Stimulated activated CD4-positive, alpha-beta T cell treated with anti-CD3 and anti-CD28 coated beads, Interleukin-15, amount 100 ng/mL, for 48 hours (primary cell): ENCODE measurements at places on chromosomes 16 and 17.

DNA sequence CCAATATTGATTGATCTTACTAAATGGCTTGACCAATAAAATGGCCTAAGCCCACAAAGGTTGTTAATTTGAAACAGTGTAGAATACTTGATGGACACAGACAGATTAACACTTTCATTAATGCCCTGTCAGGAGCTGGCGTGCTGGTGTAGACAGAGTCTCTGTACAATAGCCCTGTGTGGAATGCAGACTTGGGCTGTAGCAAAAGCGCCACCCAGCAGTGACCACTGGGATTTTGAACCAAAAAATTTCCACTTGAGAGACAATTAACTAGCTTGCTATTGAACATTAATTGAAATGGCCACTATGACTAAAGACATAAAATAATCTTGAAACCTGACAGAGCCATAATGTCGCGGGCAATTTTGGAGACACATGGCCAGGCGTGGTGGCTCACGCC, 19.7 kb upstream of the GUCY2D start:
- DNase-seq: no peak

DNA sequence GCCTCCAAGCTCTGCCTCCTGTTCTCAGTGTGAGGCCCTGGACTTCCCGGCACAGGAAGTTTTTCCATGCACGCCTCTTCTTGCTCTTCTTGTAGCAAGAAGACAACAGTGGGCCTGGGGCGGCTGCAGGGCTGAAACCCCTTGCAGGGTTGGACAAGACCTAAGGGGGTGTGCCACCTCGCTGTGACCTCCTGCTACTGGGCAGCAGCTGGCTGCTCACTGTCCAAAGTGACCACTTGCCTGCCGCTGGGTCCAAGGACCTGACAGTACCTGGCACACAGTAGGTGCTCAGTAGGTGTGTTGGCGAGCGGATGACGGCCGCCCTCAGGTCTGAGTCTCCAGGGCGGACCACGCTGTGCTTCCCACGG, 331.6 kb downstream of the C16orf95 start:
- no peak for DNase-seq

GRCh38 chr16:49855280-49855821, 561 bp downstream of the ZNF423 start:
- DNase-seq: no peak

DNA sequence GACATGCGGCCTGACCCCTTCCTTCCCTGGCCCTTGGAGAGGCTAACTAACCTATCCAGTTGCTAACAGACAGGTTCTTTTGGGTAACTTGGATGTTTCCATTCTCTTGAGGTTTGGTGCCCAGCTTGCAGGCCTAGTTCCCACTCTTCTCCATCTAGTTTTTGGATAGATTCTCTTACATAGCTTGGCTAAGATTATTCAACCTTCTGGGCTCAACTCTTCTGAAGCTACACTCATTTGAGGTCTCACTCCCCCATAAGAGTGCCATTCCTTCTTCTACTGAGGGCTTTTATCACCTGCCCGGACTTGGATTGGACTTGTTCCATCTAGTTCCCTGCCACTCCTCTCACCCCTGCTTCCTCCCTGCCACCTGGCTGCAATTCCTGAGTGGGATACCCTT, 44.1 kb upstream of the MARCHF10 start:
- no peak for DNase-seq

GRCh38 chr16:24046442-24046841, 209.7 kb upstream of the CACNG3 start:
- DNase-seq: no peak

GRCh38 chr16:77408607-77409006, 26.2 kb downstream of the ADAMTS18 start:
- DNase-seq: no peak

DNA sequence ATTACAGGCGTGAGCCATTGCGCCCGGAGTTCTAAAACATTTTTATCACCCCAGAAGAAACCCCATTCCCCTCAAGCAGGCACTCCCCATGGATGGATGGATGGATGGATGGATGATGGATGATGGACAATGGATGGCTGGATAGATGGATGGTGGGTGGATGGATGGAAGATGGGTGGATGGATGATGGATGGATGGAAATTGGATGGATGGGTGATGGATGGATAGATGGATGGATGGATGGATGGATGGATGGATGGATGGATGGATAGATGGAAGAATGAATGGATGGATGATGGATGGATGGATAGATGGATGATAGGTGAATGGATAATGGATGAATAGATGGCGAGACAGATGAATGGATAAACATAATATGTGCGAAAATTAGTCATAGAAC, 16.5 kb downstream of the PLA2G10 start:
- DNase-seq: no peak

DNA sequence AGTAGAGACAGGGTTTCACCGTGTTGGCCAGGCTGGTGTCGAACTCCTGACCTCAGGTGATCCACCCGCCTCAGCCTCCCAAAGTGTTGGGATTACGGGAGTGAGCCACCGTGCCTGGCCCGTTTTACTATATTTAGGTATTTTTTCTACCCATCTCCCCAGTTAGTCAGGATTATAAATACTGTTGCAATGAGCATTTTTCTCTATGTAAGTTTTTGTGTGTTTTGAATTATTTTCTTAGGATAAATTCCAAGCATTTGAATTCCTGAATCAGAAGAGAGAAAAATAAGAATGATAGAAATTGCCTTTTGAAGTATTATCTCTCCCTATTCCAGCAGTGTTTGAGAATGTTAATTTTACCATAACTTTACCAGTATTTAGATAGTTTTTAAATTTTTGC, 36.6 kb downstream of the KIAA0513 start:
- no peak for DNase-seq

DNA sequence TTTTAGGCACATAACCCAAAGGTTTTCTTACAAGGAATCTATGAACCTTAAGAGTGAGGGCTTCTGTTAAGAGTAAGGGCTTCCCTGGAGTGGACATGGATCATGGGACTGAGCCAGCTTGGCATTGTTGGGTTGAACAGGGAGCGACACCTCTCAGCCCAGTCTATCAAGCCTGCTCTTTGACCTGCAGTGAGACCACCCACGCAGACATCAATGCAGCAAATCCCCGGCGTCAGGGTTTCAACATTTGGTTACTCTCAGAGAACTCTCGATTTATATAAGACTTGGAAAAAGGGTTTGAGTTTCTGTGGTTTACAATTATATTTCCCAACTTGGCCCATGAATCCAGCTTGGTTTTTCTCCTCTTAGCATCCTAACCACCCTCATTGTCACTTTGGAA, 299.9 kb downstream of the WWOX start:
- DNase-seq: no peak

GRCh38 chr17:48564188-48565021, 13.7 kb downstream of the HOXB4 start:
- DNase-seq: no peak

DNA sequence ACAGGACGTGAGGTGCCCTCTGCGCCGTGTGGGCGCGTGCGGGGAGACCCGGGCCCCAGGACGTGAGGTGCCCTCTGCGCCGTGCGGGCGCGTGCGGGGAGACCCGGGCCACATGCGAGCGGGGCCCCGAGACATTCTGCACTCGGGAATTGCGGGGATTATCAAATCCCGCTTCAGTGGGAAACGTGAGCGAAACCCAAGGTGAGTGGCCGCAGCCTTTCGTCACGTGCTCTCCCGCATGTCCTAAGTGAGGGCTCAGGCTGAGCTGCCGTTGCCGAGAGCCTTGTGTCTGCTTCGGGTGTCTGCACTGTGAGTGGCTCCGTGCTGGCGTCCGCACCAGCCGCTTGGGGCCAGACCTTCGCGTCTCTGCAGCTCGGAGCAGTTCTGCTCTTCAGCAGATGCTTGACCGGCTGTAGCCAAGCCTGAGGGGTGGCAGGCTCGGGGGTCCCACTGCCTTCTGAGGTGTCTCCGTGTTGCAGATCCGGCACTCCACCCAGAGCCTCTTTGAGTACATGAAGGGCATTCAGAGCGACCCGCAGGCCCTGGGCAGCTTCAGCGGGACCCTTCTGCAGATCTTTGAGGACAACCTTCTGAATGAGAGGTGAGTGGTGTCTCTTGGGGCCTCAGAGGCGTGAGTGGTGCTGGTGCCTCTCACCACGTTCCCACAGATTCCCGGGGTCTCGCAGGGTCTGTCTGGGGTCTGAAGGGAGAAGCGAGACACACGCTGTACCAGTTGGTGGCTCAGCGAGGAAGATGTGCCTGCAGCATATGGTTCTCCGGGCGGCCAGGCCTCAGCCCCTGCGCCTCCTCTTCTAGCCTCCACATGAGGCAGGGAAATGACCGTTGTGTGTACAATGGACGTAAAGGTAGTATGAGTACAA, 90.5 kb upstream of the ZNF750 start:
- no peak for DNase-seq

GRCh38 chr16:84964386-84965128, 46.8 kb downstream of the ZDHHC7 start:
- DNase-seq: no peak

DNA sequence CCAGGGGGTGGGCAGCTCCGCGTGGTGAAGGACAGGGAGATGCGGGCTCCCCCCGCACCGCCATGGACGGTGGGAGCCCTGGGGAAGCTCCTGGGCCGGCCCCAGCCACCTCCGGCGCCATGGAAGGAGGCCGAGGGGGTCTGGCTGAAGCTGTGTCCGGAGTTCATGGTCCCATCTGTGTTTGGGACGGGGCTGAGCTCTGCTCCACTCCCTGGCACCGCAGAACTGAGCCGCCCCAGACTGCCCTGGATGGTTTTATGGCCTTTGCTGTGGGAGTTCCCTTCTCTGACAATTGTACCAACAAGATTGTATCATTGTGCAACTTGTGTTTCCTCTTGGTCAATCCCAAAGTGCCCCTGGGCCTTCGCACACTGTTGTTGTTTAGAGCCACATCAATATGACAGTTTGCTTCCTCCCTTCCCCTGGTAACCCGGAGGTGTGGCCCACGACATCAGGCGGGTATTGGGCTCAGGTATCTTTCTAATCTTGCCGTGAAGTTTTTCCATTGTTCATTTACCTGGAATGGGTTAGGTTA, 942 bp downstream of the KRT23 start:
- no peak for DNase-seq

DNA sequence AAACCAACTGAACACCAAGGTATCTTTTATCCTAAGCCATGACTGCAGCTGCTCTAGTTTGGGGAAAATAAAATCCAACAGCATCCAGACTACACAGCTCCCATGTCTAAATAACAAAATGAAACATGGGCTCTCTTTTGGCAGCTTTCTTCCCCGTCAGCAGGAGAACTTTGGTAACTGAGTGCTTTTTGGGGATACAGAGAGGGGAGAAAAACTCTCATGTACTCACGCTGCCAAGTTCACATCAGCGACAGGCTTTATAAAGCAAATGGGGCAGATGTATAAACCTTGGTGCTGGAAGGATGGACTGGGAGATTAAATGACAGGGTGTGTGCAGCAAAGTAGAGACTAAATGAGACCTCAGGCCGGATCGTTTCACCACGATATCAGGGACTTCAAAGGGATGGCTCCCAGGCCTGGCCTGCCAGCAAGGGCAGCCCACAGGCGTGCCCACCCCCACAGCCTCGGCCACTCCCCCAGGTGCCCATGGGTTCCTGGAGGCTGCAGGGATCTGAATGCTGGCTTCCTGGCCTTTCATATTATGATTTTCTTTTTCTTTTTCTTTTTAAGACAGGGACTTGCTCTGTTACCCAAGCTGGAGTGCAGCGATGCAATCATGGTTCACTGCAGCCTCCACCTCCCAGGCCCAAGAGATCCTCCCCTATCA, 174.6 kb downstream of the ZNF423 start:
- DNase-seq: no peak

- DNase-seq: no peak
Observed at GRCh38 chr16:66269617-66270332, 96.7 kb upstream of the CDH5 start.

GRCh38 chr16:85917012-85917411, 18.1 kb downstream of the IRF8 start:
- DNase-seq: no peak

GRCh38 chr16:81875461-81875860, 96.4 kb downstream of the PLCG2 start:
- no peak for DNase-seq

GRCh38 chr17:49193513-49194296, 16.7 kb downstream of the GNGT2 start:
- no peak for DNase-seq

DNA sequence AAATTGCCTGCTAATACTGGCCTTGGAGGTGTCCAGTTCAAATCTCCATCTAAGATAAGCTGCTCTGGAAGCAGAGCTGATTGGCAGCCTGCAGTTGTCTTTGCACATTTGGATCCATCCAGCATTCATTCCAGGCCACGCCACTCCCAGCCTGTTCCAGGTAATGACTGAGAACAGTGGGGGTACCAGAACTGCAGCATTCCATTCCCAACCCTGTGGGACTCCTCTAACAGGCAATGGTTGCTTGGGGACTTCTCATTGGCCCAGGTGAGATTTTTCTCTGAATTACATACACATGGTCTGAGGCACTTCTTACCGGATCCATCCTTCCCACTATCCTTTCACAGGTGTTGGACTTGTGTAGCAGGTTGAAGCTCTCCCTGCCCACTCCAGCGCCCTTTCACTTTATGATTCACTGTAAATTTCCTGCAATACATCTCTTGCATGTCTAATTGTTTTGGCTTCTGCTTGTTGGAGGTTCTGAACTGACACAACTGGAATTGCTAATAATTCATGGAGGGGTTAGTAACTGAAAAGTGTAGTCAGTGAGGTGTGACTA, 206.1 kb upstream of the ZFHX3 start:
- no peak for DNase-seq

DNA sequence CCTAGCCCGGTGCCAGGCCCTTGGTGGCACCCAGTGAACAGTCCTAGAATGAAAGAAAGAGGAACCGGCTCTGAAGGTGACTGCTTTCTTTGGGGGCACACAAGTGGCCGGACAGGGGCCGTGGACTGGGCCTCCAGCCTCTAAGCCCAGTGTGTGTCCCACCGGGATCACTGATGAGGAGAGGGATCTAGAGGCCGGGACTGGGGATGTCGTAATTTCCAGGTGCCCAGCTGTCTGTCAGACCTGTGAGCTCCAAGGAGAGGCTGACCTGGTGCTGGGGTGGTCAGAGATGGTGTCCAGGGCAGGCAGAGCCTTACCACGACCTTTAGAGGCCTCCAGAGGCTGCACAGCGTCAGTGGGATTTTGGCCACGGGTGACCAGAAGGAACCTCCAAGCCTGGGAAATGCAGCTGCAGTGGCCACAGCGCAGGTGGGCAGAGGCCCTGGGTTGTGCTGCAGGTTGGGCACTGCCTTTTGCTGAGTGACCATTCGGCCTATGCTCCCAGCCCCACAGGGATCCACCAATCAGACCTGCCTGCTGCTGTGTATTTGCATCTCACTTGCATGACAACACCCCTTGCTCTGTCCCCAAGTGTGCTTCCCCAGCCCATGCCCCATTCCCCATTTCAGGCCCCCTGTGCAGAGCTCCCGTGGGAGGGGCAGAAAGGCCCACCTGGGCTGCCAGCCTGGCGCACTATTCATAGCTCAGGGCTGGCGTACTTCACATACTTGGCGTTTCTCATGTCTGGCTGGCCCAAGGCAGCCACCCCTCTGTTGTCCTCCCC, 12.5 kb downstream of the ARHGAP23 start:
- no peak for DNase-seq

GRCh38 chr17:4811471-4811870, 4.5 kb downstream of the PLD2 start:
- DNase-seq: no peak

GRCh38 chr17:64781014-64781756, 119.1 kb upstream of the SMURF2 start:
- DNase-seq: no peak
